Thyroid gland (tissue), 4 donors: ENCODE measurements at places on chromosomes 12 and 14. TPM values are rescaled to one million over a fixed set of nuclear protein-coding genes. Genes with fewer than 3 reads are reported as not detected.

The TPH2 gene
- not detected for total RNA-seq

The CEBPE gene
- total RNA-seq: not detected

The TWF1 gene
- total RNA-seq: 154 TPM

The REP15 gene
- total RNA-seq: 7.2 TPM

The GZMB gene
- total RNA-seq: 0.94 TPM

- peaks cover 9% of the 10 kb centered on the region for H3K36me3 ChIP-seq
- H3K4me3 ChIP-seq: peak overlapping the region; percentile 19
- H3K4me1 ChIP-seq: peaks cover 39% of the 10 kb centered on the region
- peak overlapping the region; percentile 74 for H3K27ac ChIP-seq
- peak; percentile 64 for DNase-seq
Measured at GRCh38 chr12:57755454-57756372, 810 bp downstream of the MARCHF9 start.

DNA sequence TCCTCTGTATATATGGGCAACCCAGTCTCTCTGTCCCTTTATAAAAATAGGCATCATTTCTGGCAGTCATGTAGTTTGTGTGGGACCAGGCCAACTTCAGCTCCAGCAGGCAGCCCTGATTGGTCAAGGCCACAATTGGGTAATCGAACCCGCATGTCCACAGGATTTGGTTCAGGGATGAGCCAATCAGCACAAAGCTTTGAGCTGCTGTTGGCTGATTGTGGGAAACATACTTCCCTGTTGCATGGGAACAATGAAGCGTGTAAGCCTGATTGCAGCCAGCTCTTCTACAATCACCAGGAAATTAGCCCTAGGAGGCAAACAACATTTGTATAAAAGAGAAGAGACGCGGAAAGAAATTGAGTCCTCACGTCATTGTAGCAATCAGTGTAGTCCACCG is 328.6 kb downstream of the PCNX1 start:
- no peaks in the 10 kb centered on the region for H3K27me3 ChIP-seq
- no peak overlapping the region for H3K27ac ChIP-seq
- DNase-seq: no peak
- no peaks in the 10 kb centered on the region for H3K36me3 ChIP-seq
- H3K4me3 ChIP-seq: no peak overlapping the region

- H3K27me3 ChIP-seq: no peaks in the 10 kb centered on the region
- H3K4me3 ChIP-seq: no peak overlapping the region
- no peak for DNase-seq
- no peak overlapping the region for H3K27ac ChIP-seq
Measured at GRCh38 chr14:89406941-89407340, 10.1 kb downstream of the FOXN3 start.

GRCh38 chr14:30587141-30587540 is 28.2 kb downstream of the G2E3 start:
- H3K27ac ChIP-seq: no peak overlapping the region
- H3K4me3 ChIP-seq: no peak overlapping the region
- H3K36me3 ChIP-seq: no peaks in the 10 kb centered on the region
- H3K4me1 ChIP-seq: no peaks in the 10 kb centered on the region

DNA sequence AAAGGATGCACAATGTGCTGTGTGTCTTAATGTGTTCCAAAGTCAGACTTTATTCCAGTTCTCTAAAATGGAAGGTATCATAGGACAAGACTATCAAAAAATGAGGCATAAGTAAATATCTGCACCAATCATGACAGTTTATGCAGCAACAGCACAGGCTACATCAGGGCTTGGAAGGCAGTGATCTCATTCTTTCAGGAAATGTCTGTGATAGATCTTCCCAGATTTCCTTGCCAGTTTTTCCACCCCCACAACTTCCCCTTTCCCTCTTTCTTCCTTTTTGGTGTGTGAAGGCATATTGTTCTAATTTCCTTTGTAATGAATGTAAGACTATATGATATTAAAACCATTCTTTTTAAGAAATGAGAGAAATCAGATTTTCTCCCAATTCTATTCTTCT is 326.7 kb downstream of the ATP23 start:
- H3K4me1 ChIP-seq: no peaks in the 10 kb centered on the region
- H3K27me3 ChIP-seq: no peaks in the 10 kb centered on the region
- no peak for DNase-seq
- no peaks in the 10 kb centered on the region for H3K36me3 ChIP-seq
- H3K4me3 ChIP-seq: no peak overlapping the region
